Gastroesophageal sphincter (tissue), 4 donors: ENCODE measurements at places on chromosomes 11 and 22.

DNA sequence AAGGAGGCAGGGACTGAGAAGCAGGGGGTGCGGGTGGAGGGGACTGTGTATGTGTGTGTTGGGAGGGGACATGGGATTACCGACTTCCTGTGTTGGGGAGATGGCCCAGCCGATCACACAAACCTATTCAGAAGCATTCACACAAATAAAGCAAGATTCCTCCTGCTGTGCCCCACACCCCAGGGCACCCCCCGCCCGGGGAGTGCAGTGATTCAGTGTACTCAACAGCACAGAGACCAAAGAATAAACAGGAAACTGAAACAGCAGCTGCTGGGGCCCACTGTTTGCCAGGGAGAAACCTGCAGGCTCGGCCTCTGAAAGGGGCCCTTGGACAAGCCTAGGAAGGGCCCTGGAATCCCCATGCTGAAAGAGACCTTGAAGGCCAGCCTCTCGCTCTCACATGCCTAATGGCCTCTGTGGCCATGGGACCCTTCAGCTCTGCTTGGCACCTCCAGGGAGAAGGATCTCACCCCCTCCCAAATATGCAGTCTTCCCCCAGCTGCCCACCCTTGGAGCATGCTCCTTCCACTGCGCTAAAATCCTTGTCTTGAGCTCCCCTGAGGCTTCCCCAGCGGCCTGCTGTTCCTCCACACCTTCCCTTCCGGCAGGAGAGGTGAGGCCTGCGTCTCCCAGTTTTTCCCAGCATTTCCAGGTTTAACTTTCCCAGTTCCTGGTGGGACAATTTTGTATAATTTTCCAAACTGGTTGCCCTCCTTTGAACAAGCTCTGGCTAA is 72.9 kb downstream of the CSNK2A3 start:
- peak; percentile 5 for ATAC-seq

GRCh38 chr11:12353534-12353933 is 23.8 kb upstream of the PARVA start:
- no peak for ATAC-seq

DNA sequence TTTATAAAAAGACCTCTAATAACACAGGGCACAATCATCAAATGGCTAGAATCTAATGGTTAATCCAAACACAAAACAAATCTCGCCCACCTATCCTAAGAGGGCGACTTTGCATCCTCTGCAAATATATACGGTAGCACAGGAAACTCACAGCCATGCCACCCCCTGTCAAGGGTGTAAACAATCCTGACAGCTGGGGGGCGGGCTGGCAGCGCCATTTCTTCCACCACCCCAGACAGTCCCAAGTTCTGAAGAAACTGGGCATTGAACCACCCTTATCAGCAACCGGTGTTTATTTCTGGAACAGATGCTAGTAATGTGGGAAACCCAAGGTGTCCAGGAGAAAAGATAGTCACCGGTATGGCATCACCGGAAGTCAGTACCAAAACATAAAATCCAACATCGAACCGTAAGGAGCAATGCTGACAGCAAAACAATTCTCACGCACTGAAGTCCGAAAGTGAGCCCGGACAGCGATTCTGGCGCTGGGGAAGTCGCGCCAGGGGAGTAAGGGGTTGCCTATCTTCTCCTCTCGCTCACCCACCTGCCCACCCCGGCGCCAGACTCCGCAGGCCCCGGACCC is 825 bp downstream of the FBXO3 start:
- ATAC-seq: no peak

GRCh38 chr11:115450519-115450918 is 53.7 kb downstream of the CADM1 start:
- no peak for ATAC-seq

DNA sequence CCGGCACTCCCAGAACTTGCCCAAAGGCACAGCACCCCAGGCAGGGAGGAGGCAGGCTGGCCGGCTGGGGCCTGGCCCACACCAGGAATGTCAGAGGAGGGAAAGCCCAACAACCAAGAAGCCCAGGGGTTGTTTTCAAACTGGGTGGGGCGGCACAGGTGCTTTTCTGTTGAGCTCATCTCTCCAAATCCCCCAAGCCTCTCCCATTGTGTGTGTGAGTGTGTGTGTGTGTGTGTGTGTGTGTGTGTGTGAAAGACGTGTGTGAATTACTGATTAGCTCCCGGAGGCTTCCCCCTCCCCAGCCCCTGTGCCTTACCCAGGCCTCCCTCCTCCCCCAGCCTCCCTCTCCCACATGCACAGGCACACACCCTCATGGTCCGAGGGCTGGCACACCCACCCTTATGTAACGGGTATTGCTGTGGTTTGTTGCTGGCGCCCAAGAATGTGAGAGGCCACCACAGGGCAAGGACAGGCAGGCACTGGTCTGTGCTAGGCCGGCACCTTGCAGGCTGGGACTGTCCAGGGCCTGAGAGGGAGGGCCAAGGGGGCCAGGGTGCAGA is 15.9 kb downstream of the TRIM29 start:
- no peak for ATAC-seq

- no peak for ATAC-seq
Observed at GRCh38 chr22:35554297-35554845, 13.7 kb downstream of the RASD2 start.

DNA sequence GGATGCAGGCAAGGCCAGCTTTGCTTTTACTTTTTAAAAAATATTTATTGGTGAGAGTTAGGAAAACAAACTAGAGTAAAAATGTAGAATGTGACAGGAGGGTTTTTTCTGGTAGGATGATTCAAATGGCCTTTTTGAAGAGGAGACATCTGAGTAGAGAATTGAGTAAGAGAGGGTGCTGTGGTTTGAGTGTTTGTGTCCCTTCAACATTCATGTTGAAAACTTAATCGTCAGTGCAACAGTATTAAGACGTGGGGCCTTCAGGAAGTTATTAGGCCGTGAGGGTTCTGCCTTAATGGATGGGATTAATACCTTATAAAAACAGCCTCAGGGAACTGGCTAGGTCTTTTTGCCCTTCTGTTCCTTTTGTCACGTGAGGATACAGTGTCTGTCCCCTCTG is 288.8 kb upstream of the C11orf87 start:
- ATAC-seq: no peak

- no peak for ATAC-seq
Observed at GRCh38 chr11:98965358-98965757, 55.4 kb upstream of the CNTN5 start.
